B cell (primary cell): ENCODE measurements at places on chromosomes 7 and 10.
A peak's percentile ranks its signal among the peaks of the same experiment; 100 is the strongest.

- H3K4me1 ChIP-seq = no peaks in the 10 kb centered on the region
- no peak for DNase-seq
- H3K4me3 ChIP-seq = no peak overlapping the region
- no peaks in the 10 kb centered on the region for H3K27me3 ChIP-seq
- no peak overlapping the region for H3K27ac ChIP-seq
Measured at GRCh38 chr10:131808370-131808930, 92.4 kb upstream of the PPP2R2D start.

- no peak overlapping the region for H3K4me3 ChIP-seq
- DNase-seq = no peak
- peaks cover 8% of the 10 kb centered on the region for H3K36me3 ChIP-seq
- no peak overlapping the region for H3K27ac ChIP-seq
Measured at GRCh38 chr10:241966-242643, 106.8 kb downstream of the ZMYND11 start.

DNA sequence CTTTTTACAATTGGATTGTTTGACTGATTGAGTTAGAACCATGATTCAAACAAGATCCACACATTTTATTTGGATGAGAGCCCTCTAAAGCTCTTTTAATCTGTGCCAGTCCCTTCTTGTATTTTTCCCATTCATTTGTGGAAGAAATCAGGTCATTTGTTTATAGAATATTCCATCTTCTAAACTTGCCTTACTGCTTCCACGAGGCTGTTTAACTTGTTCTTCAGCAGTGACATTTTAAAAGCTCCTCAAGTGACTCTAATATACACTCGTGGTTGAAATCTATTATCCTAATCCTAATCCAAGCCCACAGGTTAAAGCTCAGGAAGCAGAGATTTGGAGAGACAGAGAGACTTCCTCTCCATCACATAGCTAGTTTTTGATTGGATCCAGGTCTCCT, 155.4 kb upstream of the SVIL start:
- H3K36me3 ChIP-seq = no peaks in the 10 kb centered on the region
- H3K4me1 ChIP-seq = no peaks in the 10 kb centered on the region
- no peak for DNase-seq
- no peak overlapping the region for H3K4me3 ChIP-seq

GRCh38 chr10:79295563-79295962, 51.7 kb upstream of the PPIF start:
- H3K4me1 ChIP-seq = peaks cover 19% of the 10 kb centered on the region
- DNase-seq = peak; percentile 38
- H3K36me3 ChIP-seq = no peaks in the 10 kb centered on the region
- no peak overlapping the region for H3K4me3 ChIP-seq

GRCh38 chr10:82089327-82089726, 214.3 kb downstream of the NRG3 start:
- DNase-seq = no peak
- H3K27ac ChIP-seq = no peak overlapping the region
- no peak overlapping the region for H3K4me3 ChIP-seq
- H3K4me1 ChIP-seq = no peaks in the 10 kb centered on the region

DNA sequence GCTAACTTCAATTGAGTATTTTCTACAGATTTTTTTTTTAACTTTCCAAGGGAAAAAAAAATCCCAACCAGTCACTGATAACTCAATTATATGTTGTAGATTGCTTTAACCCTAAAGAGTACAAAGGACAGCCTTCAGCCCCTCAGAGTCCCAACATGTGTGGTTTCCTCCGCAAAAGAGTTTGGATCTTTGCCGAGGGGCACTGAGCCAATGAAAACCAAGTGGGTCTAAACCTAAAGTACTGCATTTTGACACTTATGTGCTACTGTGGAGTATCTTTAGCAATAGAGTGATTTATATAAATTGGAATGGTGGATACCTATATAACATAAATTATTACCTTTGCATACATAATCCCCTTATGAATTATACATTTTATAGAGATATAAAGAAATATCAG, 91.5 kb downstream of the SEMA3D start:
- no peak overlapping the region for H3K27ac ChIP-seq
- no peaks in the 10 kb centered on the region for H3K4me1 ChIP-seq
- H3K27me3 ChIP-seq = no peaks in the 10 kb centered on the region
- no peaks in the 10 kb centered on the region for H3K36me3 ChIP-seq
- no peak for DNase-seq

DNA sequence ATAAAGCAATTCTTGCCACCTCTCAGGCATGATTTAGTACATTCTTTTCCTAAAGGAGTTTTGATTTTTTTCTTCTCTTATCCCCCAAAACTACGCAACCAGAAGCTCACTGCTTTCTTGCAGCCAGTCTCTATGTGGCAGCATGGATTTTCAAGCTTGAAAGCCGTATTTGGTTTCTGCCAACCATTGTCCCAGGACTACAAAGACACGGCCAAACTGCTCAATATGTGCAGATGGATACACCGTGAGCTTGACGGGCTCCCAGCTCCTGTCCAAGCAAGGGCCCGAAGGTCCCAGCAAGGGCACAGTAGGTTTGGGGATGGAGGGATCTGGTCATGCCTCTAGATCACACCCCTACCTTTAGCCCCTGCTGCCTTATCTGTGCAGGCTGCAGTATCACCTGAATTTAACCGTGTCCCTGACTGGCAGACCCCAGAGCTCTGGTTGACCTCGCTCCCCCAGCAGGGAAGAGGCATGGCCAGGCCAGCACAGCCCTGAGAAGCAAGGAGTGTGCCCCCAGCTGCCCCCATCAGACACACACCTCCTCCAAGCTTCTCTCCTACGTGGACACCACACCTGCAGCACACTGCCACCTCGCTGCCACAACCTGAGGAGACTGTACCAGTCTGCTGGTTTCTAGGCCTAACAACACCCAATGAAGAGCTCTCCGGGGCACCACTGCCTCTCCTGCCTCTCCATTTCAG, 86.8 kb downstream of the COBL start:
- H3K4me1 ChIP-seq = no peaks in the 10 kb centered on the region
- no peaks in the 10 kb centered on the region for H3K27me3 ChIP-seq
- no peak for DNase-seq
- H3K36me3 ChIP-seq = no peaks in the 10 kb centered on the region
- H3K4me3 ChIP-seq = no peak overlapping the region
